ENCODE measurements at places on chromosomes 2 and 18. TPM values are rescaled to one million over a fixed set of nuclear protein-coding genes. Genes with fewer than 3 reads are reported as not detected.

DNA sequence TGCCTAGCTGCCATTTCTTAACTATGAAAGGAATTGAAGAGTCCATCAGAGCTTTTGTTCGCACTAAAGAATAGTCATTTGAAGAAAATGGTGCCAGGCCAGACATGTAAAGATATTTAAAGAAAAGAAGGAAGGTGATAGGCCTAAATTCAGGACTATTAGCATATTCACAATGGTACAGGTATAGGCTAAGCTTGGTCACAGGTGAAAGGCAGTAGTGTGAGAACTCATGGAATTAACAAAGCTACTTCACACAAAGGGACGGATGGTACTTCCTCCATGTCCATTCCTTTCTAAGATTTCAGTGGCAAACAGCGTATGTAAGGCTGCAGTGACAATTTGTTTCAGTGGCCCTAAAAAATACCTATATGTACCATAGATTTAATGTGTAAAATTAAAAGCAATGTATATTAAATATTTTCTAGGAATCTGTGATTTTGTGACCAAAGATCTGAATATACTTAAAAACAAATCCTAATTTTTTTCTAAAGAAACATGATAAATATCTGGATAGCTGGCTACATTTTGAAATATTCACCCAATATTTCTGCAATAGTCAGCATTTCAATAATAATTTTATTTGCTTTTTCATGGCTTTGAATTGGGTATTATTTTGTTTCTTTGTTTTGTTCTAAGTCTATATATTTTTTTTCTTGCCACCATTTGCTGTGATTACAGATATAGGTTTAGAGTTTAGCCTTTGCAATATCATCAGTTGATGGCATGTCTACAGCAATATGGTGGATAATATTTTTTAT, 116.1 kb downstream of the CAMKMT start:
- DNase-seq = no peak

DNA sequence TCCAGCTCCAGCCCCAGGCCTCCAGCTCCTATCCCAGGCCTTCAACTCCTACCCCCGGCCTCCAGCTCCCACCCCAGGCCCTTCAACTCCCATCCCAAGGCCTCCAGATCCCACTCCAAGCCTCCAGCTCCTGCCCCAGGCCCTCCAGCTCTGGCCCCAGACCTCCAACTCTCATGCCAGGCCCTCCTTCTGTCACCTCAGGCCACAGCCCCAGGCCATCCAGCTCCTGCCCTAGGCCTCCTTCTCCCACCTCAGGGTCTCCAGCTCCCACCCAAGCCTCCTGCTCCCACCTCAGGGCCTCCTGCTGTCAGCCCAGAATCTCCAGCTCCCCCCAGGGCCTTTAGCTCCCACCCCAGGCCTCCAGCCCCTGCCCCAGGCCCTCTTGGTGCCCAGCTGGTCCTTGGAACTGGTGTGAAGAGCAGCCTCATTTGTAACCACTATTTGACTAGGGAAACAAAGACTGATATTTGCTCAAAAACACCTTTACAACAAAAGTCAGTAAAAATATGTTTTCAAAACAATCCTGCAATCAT, 67.8 kb upstream of the SALL3 start:
- no peak for DNase-seq

DNA sequence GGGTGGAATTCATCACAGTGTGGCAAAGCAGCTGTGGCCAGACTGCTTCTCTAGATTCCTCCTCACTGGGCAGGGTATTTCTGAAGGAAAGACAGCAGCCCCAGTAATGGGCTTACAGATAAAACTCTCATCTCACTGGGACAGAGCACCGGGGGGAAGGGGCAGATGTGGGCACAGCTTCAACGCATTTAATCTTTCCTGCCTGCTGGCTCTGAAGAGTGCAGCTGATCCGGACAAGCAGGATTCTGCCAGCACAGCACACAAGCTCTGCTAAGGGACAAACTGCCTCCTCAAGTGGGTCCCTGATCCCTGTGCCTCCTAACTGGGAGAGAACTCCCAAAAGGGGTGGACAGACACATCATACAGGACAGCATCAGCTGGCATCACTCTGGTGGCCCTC, 779.9 kb upstream of the CNTNAP5 start:
- no peak for DNase-seq

DNA sequence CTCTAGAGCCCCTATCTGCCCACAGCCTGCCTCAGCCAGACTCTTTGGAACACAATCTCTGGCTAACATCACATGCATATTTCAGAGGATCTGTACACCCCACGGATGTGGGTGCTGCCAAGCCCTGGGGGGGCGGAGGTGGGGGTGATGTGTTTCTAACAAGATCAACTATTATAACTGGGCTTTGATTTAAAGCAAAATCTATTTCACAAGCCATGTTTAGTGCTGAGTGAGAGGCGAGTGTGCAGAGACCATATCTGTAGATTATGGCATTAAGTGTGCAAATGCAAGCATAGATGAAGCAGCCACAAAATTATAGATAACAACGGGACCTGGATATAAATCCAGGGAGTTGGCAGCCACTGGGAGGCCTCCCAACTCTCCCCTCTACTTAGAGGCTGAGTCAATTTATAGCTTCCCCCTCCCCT, 135.8 kb upstream of the SMAD2 start:
- no peak for DNase-seq

GRCh38 chr2:11147263-11147662, 8.0 kb upstream of the SLC66A3 start:
- DNase-seq = no peak

DNA sequence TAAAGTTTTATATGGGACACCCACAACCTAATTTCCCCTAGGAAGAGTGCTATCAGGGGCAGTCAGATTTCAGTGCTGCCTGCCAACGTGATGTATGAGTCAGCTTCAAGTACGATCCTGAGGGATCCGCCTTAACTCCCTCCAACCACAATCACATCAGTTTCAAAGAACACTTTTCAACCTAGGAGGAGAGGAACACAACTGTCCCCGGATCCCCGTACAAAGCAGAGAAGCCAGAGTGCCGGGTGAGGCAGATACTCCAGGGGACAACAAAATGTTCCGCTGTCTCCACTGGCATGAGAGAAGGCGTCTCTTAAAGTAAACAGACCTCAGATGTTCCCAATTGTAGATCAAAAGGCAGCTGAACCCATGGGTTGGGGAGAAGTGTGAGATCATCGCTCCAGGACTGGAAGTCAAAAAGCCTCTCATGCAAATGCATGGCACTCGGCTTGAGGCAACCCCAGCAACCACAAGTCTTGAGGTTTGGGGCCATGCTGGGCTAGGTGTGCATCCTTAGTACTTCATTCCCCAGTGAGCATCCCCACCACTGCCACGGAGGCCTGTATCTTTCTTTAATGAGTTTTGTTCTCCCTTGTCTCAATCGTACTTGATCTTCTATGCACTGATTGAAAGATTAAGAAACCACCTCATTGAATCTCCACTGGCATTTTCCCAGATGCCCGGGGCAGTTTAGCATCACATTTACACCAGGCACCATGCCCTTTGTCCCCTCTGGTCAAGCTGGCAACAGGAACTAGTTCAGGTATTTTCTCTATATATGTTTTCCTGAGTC, 91.0 kb upstream of the CCBE1 start:
- DNase-seq = no peak

DNA sequence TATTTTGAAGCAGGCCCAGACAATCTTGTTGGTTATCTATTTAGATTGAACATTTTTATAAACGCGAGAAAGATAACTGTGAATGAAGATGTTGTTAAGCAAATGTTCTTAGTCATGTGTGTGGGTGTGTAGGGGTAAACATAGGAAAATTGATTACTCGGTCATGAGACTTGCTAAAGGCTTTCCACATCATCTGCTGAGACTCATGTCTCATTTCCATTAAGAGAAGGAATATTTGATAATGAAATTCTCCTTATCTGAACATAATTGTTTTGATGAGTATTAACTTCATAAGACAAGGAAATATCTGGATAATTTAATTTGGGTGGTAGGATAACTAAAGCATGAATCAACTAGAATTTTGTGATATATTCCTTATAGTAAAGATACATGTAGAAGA, 19.7 kb downstream of the CCDC102B start:
- no peak for DNase-seq

- no peak for DNase-seq
These were observed 57.3 kb upstream of the CYP26B1 start for GRCh38 chr2:72204786-72205503.

Gene ST3GAL5
- 46.5 TPM for total RNA-seq

- DNase-seq = no peak
These were observed 51.1 kb downstream of the PLEKHM3 start for GRCh38 chr2:207974216-207974605.

DNA sequence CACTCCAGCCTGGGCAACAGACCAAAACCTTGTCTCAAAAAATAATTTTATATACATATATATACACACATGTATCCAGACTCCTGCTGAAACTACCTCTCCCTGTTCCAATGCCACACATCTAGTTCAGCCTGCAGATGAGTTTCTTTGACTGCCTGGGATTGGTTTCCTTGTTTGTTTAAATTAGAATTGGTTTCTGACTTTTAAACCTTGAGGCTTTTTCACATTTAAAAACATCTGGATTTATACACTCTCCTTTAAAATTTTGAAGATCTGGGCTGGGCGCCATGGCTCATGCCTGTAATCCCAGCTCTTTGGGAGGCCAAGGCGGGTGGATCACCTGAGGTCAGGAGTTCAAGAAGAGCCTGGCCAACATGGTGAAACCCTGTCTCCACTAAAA, 21.8 kb upstream of the CXCR1 start:
- no peak for DNase-seq

Gene SERPINB7
- total RNA-seq = not detected

DNA sequence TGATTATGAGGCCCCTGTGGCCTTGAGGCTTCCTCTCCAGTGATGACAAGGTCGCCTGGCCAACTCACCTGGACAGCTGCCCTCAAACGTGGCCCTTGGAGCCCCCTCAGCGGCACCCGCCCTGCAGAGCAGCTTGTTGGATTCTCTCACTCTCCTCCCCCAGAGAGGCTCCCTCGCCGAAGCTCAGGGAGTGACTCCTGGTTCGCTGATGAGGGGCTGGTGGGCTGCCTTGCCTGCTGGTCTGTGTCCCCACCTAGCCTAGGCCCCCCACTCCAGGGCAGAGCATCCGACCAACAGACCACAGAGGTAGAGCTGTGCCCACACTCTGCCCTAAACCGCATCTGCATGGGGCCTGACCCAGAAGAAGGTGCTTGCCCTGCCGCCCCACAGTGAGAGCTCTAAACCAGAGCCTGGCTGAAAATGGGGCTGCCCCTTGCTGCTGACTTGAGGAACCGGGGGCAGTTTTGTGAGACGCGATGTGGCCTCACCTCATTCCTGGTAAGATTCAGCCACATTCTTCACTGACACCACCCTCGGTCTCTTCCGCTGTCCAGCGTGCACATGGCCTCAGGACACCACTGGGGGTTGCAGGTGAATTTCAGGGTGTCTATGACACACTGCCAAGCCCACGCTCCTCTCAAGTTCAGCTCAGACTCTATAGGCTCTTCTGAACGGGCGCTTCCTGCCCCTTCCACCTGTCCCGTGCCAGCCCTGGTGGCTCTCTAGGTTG, 131.6 kb downstream of the CABLES1 start:
- no peak for DNase-seq

DNA sequence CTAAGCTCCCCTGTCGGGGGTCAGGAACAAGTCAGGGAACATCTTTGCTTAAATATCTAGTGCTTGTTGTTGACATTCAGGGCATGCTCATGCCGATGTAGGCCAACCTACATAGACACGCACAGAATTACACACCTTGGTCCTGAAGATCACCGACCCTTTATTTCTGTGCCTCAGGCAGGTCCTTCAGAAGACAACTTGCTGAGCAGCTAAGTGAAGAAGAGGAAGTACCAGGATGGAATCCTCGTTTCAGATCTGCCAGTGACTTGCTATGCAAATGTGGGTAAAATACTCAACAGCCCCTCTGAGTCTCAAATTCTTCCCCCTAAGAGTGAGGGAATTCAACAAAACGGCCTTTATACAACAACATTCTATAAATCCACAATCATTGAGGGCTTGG, 494.7 kb downstream of the BCL11A start:
- no peak for DNase-seq

GRCh38 chr18:68791801-68792200, 6.1 kb upstream of the CCDC102B start:
- no peak for DNase-seq

DNA sequence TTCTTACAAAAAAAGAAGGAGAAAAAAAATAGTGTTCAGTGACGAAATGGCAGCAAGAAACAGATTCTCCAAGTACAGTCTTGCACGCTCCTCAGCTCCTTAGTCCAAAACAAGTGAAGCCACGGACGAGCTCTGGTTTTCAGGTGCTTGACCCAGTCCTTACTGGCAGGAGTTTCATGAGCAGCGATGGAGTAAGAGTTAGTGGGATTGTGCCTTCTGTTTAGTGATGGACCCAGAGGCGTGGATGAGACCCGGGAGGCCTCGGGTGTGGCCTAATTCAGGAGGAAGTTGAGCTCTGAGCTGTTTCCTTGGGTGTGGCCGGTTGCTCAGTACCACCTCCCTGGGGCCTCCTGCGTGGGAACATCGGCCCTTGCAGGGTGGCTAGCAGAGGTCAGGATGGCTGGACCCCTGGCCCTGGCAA, 52.0 kb downstream of the KIF5C start:
- DNase-seq = no peak

DNA sequence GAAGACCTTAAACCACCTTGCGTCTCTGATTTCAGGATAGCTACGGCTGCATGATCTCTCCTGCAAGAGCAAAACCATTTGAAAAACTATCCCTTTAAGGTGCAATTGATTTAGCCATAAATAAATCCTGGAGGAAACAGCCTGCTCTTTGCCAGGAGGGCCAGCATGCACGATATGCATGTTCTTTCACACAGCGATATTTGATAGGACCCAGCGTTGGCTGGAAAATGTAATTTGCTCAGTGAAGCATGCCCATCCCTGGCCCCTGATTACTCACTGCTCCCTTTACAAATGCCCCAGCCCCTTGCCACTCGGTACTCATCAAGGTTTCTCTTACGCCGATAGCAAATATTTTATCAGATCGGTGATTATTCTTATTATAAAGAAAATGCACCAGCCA, 315.4 kb downstream of the CDH2 start:
- no peak for DNase-seq

Gene PSMA8
- not detected for total RNA-seq

DNA sequence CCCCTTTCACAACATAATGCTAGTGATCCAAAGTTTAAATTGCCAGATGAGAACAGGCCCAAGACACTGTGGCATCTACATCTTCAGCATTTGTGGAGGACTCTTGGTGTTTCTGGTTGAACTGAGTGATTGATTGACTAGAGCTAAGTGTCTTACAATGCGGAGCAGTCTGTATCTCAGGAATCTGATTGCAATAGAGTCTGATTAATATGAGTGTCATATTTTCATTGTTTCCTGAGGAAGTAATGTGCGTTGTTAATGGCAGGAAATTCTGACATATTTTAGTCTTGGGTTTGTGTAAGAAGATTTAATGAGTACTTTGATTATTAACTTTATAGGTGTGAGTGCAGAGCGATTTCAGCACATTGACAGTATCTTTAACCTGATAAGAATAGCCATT, 82.0 kb upstream of the PROKR1 start:
- DNase-seq = no peak

All from glutamatergic neuron (in vitro differentiated cells).